ENCODE measurements at places on chromosomes 4 and X. TPM values are rescaled to one million over a fixed set of nuclear protein-coding genes. Genes with fewer than 3 reads are reported as not detected.

- DNase-seq: no peak
Measured at GRCh38 chr4:177369372-177369771, 59.7 kb downstream of the NEIL3 start.

- DNase-seq: no peak
Measured at GRCh38 chr4:16263056-16263455, 36.8 kb upstream of the TAPT1 start.

Gene PPP1R2C
- not detected for total RNA-seq

DNA sequence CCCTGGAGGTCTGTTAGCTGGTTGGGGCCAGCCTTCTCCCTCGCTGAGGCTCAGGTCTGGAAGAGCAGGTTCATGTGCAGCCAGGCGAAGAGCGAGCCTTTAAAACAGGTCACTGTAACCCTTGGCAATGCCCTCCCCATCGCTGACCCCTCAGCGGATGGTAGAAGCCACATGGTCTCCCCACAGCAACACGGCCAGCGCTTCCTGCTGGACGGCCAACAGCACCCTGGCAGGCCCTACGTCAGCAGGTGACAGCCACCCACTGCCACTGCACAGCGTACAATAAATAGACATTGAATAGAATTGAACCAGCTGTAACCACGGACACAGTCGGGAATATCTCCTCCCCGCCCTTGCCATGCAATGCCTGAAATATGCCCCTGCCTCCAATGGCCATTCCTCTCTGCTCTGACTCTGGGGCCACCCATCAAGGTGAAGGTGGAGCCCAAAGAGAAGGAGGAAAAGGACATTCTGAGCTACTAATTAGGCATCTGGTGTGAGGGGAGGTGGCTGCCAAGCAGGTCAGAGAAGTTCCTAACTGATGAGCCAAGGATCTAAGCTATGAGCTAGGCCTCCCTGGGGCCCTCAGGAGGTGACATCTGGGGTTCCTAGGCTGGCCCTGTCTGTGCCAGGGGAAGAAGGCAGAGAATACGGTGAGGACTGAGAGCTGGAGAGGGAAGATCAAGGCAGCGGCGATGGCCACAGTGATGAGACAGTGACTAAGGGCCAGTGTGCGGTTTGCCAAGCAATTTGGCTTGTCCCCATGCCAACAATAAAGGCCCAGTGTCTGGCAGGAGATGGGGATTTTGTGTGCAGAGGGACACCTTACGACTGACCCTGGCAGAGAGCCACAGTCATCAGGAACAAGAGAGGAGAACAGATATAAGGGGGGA is 202.3 kb downstream of the BCOR start:
- no peak for DNase-seq

- no peak for DNase-seq
Measured at GRCh38 chrX:36856849-36857248, 151.3 kb upstream of the FAM47C start.

GRCh38 chr4:151100531-151100930 is 1.1 kb downstream of the RPS3A start:
- no peak for DNase-seq

- DNase-seq: no peak
Measured at GRCh38 chr4:135201081-135201480, 999.5 kb upstream of the PABPC4L start.

DNA sequence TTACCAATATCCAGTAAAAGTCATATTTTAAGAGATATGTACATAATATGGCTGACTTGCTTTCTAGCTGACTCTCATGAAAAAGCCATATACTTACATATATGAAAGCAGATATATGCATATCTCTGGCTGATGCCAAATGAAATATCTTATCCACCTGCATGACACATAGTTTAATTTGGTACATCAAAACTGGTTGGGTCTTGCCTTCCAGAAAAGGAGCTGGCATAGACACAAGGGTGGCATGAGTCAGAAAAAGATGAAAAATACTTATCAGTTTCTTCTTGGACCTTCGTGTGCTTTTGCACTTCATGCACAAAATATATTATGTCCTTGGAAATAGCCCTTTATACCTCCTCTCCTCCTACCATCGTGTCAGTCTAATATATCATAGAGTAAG is 32.1 kb downstream of the TIGD4 start:
- no peak for DNase-seq

- no peak for DNase-seq
Measured at GRCh38 chr4:11589676-11590075, 161.0 kb upstream of the HS3ST1 start.

- DNase-seq: no peak
Measured at GRCh38 chr4:55446578-55446922, 50.8 kb downstream of the TMEM165 start.

DNA sequence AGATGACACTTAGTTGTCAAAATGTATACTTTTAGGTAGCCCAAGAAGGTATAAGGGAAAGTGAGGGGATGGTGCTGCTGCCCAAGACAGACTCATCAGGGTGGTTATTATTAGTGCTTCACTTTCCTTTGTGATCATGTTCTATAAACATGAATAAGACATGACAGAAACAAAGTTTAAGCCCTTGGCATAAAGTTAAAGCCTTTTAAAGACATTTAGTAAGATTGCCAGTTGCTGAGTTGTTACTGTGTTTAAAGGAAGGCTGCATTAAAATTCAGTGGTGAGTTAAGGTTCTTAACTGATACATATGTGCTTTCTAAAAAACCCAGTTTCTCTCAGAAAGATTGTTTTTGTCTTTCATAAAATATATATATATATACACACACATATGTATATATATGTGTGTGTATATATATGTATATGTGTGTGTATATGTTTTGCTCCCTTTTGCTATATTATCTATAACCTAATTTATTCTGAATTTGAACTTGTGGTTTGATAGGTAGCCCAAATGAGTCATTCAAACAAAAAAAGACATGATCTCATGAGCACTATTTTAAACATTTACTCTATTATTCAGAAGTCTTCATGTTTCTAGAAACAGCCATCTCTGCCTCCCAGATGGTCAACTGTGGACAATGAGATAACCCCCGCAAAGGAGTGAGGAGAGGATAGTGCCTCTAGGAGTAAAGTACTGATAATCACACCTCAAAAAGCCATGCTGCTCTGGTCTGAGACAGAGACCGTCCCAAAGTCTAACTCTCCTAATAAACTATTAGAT is 98.1 kb upstream of the OTUD4 start:
- DNase-seq: no peak

- DNase-seq: no peak
Measured at GRCh38 chr4:152408514-152409327, 127.2 kb downstream of the FBXW7 start.

- no peak for DNase-seq
Measured at GRCh38 chrX:33207056-33207455, 4.3 kb downstream of the DMD start.

DNA sequence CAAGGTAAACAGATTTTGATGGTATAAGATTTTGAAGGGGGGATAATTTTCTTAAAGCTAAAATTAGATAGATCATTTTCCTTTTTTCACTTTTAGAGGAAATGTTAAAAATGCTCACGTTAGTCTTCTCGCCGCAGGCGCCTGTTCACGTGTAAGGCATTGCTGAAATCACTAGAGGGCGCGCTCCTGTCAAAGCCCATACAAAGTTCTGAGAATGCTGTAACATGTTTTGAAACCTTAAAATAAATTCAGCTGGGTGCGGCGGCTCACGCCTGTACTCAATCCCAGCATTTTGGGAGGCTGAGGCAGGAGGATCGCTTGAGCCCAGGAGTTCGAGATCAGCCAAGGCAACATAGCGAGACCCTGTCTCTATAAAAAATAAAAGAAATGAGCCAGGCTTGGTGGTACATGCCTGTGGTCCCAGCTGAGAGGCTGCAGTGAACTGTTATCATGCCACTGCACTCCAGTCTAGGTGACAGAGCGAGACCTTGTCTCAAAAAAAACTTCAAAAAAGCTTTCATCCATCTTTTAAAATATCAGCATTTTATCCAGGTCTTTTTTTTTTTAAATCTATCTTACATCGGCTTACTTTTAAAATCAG is 138.0 kb downstream of the RBMX2 start:
- DNase-seq: no peak

Gene USP17L25
- total RNA-seq: not detected

- DNase-seq: no peak
Measured at GRCh38 chrX:96455078-96455477, 229.6 kb upstream of the DIAPH2 start.

GRCh38 chrX:112941209-112941837 is 100.7 kb upstream of the AMOT start:
- DNase-seq: no peak

Gene GUCY1B1
- 0.14 TPM for total RNA-seq

- no peak for DNase-seq
Measured at GRCh38 chrX:153801669-153802068, 7.2 kb downstream of the SSR4 start.

- no peak for DNase-seq
Measured at GRCh38 chrX:120308558-120308957, 2.7 kb downstream of the TMEM255A start.

DNA sequence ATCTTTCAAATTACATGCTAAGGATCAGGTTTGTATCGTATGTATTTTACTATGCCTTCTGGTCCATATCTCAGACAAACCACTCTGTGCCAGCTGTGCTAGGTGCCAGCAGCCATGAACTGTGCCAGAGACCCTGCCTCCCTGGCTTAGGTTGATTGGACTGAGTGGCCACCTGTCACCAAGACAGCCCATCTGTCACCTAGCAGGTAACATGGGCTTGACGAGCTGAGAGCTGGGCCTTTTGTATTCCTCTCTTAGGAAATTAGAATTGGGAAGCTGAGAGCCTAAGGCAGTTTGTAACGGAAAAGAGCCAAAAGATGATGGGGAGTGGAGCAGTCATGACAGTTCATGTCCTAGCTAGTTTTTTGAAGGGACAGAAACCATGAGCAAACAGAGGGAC is 42.5 kb downstream of the TMEM164 start:
- no peak for DNase-seq

DNA sequence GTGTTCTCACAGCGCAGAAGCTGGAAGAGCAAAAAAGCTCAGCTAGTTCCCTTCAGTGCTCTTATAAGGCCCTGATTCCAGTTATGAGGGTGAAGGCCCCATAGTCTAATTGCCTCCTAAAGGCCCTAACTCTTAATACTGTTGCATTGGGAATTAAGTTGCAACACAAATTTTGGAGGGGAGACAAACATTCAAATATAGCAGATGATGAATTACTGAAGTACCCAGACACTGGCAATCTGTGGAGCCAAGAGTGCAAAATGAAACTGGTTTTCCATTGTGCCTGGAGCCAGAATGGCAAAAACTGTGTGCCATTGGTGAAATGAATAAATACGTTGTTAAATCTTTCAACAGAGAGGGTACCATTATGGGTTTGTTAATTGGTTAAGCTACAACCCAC is 356.0 kb downstream of the PPARGC1A start:
- DNase-seq: no peak

GRCh38 chr4:47838445-47838844 is 578 bp upstream of the CORIN start:
- DNase-seq: no peak

DNA sequence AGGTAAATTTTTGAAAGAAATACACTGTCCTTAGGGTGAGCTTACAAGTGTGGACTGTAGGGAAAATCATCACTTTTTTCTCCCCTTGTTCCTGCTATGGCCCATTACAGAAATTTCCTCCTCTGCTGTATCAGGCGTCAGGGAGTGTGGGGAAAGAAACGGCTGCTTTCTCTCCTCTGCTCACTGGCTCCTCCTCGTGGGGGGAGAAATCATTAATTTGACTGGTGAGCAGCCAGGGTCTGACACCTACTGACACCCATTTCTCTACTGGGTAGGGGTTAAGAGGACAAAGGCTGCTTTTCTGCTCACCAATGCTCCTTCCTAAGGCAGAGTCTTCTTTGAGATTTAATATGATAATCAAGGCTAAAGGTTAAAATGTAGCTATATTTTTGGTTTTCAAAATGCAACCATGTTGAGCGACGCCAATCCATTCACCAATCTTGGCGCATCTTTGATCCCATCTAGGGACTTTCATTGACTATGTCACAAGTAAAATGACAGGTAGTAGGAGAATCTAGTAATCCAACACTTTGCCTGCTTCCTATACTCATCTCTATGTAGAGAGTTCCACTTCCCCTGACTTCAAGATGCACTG is 25.1 kb downstream of the SETD7 start:
- peak; percentile 49 for DNase-seq

Data from activated T-cell treated with anti-CD3 and anti-CD28 coated beads, Interleukin-2, amount 50 U/mL, for 4 hours (primary cell).